ENCODE measurements at places on chromosomes 2 and 18.

- DNase-seq, result peak; percentile 42
These were observed 7.6 kb upstream of the LPIN1 start for GRCh38 chr2:11738589-11739436.

DNA sequence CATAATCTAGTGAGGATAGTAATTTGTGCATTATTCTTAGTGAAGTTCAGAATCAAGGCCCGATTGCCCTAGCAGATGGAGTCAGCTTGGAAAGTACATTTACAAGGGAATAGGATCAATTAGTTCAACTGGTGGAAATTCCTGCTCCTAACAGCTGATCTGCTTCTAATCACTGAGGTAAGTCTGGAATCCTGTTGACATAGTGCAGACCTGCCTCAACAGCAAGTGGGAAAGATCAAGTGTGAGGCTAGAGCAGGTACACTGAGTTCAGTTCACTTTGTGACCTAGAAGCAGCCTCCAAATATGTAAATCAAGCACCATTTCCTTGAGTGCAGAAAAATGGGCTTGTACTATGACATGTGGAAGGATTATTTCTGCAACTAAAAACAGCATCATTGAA, 111.2 kb upstream of the NOSTRIN start:
- DNase-seq, result no peak

DNA sequence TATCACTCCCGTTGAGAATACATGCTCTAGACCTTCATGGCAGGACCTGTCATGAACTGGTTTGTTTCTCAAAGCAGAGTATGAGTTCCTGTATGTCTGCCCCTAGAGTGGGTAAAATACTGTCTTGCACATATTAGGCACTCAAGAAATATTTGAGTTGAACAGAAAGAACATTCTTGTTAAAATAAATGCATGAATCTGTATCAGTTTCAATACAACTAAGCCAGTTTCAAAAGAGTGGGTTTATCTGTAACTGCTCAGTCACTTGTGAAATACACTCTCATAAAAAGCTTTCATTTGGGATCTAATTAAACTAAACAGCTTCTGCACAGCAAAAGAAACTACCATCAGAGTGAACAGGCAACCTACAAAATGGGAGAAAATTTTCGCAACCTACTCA, 69.2 kb downstream of the RFTN2 start:
- no peak for DNase-seq

DNA sequence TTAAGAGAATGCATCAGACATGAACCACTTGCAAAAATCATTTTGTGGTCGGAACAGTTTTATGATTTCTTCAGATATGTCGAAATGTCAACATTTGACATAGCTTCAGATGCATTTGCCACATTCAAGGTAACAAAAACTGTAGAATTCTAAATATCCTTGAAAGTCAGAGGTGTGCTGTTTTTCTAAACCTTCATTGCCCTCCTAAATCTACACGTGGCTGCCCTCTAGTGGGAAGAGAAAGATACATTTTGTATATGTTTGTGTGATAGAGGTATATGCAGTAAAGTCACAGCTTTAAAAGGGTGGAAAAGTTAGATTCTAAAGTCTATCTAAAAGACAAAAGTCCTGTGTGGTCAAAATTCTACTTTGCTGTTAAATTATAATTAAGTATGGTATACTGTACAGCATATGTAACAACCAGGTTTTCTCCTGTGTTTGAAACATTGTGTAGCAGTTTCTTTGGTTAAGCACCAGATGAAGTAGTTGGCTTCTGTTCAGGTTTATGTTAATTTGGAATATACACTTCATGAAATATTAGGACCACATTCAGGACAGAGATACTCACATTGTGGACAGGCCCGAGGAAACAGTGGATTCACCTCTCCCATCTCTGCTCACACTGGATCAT, 65.9 kb upstream of the ITM2C start:
- peak; percentile 78 for DNase-seq

GRCh38 chr18:70536370-70537062, 247.7 kb downstream of the SOCS6 start:
- DNase-seq, result no peak

DNA sequence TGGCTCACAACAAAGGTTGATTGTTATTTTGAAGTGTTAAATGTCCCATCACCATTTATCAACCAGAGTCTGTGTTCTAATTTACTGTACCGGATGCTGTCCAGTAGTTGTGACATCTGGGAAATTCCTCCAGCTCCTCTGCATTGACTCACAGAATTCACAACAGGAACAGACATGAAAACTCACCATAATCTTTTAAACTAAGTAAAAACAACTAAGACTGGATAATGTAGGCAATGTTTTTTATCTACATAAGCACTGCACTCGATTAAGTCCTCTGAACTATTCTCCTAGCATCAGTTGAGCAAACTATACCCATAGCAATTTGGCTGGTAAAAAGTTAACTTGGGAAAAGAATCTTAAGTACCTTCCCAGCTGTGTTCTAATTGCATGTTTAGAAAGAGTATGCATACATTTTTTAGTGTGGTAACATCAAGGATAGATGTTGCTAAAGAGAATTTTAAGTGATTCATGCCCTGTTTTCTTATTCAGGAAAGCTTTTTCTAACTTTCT, 42.9 kb upstream of the MYO1B start:
- peak; percentile 19 for DNase-seq

DNA sequence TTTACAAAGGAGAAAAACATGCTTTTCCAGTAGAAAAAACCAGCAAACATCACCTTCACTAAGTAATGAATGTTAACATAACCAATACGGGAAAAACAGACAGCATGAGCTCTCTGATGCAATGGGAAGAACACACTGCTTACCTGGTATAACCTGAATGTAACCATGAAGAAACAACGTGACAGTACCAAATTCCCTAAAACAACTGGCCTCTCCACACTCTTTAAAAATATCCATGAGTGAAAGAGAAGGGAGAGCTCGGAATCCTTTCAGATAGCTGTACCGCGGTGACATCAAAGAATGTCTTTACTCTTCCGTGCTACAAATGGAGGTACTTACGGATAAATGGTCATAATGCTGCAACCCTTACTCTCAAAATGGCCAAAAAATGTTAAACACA, 32.1 kb downstream of the SAP130 start:
- DNase-seq, result no peak

DNA sequence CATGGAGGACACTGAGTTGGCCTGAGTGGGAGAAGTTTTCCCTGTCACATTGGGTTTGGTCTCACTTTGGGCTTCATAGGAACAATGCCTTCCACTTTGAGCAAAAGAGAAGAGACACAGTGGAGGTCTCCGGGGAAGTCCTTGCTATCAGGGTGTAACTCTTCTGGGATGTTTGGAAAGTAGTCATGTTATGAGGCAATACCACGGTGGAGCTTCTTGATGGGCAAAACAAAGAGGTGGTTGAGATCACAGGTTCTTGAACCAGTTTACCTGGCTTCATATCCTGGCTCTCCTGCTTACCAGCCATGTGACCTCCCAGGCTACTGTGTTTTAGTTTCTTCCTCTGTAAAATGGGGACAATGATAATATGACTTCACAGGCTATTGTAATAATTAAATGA, 478.6 kb downstream of the SLC4A3 start:
- DNase-seq, result no peak

DNA sequence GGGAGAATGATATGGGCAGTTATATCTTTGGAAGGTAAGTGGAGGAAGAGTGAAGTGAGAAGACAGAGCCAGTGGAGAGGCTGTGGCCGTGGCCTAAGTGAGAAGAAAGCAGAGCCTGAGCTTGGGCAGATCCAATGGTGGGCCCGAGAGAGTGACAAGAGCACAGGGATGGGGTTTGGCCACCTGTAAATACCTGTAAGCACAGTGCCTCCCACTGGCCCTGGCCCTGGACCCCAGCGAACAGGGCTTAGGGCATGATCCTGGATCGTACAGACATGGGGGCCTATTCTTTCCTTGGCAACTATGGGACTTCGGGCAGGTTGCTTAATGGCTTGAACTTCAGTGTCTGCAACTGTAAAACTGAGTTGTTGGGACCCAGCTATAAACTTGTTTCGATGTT, 44.1 kb downstream of the MTCL1 start:
- DNase-seq, result no peak

- DNase-seq, result no peak
These were observed 6.2 kb upstream of the IGFBP5 start for GRCh38 chr2:216701544-216701943.

GRCh38 chr2:240644859-240645301, 19.6 kb downstream of the GPR35 start:
- no peak for DNase-seq

GRCh38 chr2:173149491-173149890, 73.8 kb downstream of the MAP3K20 start:
- DNase-seq, result peak; percentile 68

GRCh38 chr18:55637204-55637603, 49.2 kb upstream of the TCF4 start:
- no peak for DNase-seq

GRCh38 chr2:165428926-165429325, 40.6 kb upstream of the CSRNP3 start:
- DNase-seq, result no peak

DNA sequence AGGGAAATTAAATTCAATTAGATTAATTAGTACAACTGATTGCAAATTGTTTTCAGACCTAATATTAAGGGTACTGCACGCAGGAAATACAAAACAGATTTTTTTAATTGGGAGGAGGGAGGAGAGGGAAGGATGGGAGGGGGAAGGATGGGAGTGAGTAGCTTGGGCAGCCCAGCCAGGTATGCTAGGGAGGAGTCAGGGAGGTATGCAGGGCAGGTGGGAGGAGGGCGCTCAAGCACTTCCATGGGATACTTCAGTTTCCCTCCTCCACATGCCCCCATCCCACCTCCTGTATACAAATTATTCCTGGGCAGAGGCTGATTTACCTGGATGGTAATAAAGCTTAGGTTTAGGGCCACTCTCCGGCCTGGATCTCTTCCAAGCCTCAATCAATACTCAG, 76.6 kb upstream of the CAPN13 start:
- no peak for DNase-seq

DNA sequence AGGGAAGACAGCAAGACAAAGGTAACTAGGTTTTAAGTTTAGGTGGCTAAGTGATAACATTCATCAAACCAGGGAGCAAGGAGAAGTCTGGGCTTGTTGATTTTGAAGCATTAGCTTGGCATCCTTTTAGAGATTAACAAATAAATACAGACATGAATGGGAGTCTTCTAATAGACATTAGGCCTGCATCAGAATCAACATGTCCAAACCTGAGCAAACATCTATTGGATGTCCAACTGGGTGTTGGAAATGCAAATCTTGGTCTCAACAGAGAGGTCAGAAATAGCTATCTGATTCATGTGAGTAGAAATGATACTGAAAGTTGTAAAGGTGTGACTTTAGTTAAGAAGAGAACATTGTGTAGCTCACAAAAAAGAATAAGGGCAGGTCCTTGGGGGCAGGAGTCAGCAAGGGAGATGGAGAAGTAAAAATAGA, 85.5 kb upstream of the RND3 start:
- DNase-seq, result no peak

DNA sequence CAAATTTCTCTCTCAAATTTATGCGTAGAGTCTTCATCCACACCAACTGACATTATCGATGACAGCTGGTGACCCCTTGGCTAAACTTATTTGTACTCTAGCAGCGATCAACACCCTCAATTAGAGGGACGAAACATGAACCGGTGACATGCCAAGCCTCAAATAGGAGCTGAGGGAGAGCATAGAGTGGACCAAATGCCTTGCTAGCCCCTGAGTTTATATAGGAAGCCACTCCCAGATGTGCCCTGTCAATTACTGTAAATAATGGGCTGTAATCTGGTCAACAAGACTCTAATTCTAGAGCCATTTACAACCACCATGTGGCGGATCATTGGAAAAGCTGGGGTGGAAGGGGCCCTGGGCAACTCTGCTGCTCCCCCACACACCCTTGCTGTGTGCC, 47.6 kb upstream of the FHL2 start:
- no peak for DNase-seq

- DNase-seq, result no peak
These were observed 76.7 kb downstream of the LAMA3 start for GRCh38 chr18:23765931-23766330.

DNA sequence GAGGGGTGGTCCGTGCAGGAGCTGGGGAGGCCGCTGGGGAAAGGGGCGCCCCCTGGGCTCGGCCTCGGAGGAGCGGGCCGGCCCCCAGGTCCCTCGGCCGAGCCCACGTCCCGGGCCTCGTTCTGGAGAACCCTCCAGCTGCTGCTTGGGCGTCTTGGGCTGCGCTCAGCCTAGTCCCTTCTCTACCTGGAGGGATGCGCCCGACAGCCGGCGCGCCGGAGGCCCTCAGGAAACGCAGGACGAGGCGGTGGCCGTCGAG, 293 bp upstream of the D2HGDH start:
- no peak for DNase-seq

DNA sequence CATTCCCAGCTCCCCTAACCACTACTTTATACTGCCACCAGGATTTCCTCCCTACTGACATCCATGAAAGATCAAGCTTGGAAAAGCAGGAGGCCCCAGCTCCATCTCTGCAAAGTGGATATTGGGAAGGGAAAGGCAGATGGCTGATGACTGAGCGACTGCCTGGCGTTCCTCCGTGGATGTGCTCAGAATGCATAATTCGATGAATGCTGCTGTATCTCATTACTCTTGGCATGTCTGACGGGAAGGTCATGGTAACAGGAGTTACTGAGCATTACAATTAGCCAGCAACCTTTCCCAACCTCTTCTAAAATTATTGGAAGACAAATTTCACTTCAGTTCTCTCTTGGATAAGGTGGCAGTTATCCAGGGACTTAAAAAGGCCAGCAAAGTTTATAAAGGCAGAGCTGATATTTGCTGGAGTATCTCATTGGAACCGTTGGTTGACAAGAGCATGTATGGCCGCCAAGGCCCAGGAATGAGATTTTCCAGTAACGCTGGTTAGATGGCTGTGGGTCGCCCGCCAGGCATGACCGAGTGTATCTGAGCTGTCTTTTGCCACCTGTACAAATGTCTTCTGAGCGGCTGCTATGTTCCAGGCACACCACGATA, 34.5 kb downstream of the KCNE4 start:
- no peak for DNase-seq

DNA sequence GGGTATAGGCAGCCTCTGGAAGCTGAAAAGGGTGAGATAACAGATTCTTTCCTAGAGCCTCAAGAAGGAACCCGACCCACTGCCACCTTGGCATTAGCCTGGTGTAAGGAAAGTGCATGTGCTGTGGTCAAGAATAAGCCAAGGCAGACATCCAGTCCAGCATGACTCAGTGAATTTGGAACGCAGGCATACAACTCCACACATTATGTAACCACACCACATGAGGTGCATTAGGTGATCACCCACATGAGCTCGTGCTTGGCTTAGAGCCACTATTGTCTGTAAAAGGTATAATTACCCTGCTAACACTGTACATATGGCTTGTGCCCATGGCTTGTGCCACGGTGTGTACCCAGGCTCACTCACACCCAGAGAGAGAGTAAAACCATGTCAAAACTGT, 583.7 kb upstream of the HNMT start:
- no peak for DNase-seq

GRCh38 chr18:9055626-9056025, 46.9 kb upstream of the NDUFV2 start:
- no peak for DNase-seq

- DNase-seq, result no peak
These were observed 97.1 kb upstream of the EPB41L3 start for GRCh38 chr18:5640939-5641338.

DNA sequence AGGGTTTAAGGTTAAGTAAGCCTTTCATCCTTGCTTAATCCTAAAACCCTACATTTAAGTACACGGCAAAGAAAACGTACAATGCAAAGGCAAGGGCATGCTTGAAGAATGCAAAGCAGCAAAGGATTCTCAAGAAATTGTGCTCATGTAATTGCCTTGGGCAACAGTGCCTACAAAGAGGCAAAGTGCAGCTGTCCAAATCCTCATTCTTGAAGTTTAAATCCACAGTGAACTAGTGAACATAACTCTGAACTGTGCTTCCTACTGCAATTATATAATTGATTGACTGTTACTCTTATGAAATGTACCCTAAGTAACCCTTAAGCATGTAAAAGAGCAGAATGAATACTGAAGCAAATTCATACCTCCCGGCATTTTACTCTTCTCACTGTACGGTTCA, 85.4 kb downstream of the MAP3K20 start:
- no peak for DNase-seq
